Right forelimb (tissue), 1 donor: ENCODE measurements at places on chromosomes 4 and X.
A peak's percentile ranks its signal among the peaks of the same experiment; 100 is the strongest.

DNA sequence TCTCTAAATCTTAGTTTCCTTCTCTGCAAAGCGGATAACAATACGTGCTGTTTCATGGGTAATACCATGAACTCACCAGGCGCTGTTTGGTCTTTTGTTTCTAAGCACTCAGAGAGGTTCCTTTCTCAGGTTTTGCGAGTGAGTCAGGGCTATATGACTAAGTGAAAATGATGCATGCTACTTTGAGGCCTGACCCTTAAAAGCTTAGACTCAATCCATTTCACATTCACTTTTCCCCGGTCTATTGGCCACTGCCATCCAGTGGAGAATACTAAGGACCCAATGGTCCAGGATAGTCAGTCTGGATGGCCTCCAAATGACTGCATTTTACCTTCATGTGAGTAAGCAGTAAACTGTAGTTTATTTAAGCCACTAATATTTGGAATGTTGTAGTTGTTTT lies 400.8 kb upstream of the SLIT2 start:
- no peak for DNase-seq

DNA sequence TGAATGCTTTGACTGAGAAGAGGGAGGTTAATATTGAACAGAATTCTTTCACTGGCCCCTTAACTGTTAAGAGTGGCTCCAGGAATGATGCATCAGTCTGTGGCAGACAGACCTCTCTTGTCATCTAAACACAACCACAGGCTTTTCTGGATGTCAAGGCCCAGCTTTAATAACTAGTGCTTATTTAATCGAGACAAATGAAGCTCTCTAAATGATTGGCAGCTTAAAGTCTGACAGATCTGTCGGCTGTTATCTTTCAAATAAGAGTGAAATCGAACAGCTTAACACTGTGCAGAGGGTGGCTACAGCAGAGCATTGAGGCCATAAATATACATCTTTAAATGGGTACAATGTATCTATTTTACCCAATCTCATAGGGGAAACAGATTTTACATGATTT lies 500.8 kb upstream of the PABPC4L start:
- DNase-seq, result no peak

DNA sequence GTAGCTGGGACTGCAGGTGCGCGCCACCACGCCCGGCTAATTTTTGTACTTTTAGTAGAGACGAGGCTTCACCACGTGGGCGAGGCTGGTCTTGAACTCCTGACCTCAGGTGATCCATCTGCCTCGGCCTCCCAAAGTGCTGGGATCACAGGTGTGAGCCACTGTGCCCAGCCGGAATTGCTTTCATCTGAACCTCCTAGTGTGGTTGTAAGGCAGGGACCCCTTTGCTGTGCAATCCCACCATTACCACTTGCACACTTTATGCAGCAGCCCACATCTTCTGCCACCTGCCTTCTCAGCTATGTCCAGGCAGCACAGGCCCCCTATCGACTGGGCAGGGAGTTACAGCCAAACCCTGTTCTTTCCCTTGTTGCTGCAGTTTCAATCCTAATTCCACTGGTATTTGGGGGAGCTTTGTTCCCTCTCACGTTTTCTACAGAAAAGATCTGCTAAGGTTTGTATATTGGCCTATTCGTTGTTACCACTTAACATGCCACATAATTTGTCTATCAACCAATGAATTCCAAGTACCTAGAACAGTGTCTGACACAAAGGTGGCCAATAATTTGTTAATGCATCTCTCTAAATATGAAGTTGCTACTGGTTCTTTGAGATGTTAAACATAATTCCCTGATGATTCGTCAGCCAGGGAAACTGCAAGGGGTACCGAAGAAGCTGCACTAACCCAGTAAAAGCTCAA lies 6.5 kb downstream of the RPL39 start:
- no peak for DNase-seq

- no peak for DNase-seq
Observed at GRCh38 chr4:153023139-153023538, 87.0 kb downstream of the FHDC1 start.

DNA sequence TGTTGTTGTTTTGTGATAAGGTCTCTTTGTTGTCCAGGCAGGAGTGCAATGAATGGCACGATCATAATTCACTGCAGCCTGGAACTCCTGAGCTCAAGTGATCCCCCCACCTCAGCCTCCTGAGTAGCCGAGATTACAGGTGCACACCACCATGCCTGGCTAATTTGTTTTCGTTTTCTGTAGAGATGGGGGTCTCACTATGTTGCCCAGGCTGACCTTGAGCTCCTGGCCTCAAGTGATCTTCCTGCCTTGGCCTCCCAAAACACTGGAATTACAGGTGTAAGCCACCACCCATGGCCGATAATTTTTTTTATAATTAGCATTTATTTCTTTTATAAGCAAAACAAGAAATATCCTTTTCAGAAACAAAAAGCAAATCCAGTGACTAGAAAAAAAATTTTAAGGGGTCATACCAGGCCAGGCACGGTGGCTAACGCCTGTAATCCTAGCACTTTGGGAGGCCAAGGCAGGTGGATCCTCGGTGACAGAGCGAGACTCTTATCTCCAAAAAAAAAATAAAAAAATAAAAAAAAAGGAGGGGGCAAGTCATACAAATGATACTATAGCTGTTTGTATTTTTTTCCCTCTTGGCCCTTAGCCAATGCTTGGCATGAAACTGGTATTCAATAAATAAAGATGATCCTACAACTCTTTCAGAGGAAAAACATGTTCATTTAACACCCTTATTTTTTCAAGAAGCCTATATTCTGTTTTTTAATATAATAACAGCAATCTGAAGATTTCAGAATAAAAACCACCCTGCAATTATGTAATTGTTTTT lies 3.4 kb downstream of the PLAC8 start:
- no peak for DNase-seq

DNA sequence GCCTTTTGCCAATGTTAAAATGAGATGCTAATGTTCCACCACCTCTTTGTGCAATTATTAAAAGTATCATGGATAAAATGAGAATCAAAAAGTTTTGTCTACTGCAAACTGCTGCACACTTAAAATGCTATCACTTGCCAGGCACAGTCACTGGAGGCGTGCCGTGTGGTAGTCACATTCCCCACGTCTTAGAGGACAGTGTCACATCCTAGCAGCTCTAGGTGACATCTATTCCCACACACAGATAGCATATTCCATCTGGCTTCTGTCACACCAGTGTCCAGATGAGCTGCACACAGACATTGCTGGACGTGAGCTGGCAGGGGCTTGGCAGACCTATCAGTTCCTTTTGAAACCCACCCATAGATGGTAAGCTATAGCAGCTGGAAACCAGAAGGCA lies 47.0 kb downstream of the NSG1 start:
- DNase-seq, result no peak

GRCh38 chr4:74038425-74039314 lies at the start of gene CXCL3:
Gene CXCL3 (minus strand): TSS chr4:74038689. CDS start chr4:74038611, 78 bp downstream.
- peak; percentile 77 for DNase-seq

- no peak for DNase-seq
Observed at GRCh38 chrX:39852491-39852890, 245.3 kb downstream of the BCOR start.

GRCh38 chr4:55123791-55124190 lies 1.6 kb downstream of the KDR start:
- no peak for DNase-seq
